ENCODE measurements at places on chromosomes 2 and 18.

DNA sequence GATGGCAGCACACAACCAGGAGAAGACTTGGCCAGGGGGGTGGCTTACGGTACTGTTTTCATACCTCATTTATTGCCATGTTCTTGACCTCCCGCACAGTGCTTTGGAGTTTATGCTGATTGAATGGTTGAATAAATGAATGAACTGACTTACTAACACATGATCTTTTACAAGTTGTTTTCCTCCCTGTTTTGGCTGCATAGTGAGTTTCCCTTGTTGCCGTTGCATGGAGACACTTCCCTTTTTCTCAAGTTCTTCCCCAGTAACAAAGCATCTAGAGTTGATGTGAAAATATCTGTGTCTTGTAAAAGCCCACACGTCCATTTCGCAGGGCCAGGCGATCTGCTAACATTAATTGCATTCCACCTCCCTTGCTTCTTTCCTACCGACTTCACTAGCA lies 35.7 kb upstream of the RAB1A start:
- no peak for DNase-seq

- DNase-seq: peak; percentile 41
Observed at GRCh38 chr2:202161151-202161835, 77.1 kb downstream of the SUMO1 start.

- no peak for DNase-seq
Observed at GRCh38 chr2:8003462-8004075, 678.3 kb upstream of the ID2 start.

DNA sequence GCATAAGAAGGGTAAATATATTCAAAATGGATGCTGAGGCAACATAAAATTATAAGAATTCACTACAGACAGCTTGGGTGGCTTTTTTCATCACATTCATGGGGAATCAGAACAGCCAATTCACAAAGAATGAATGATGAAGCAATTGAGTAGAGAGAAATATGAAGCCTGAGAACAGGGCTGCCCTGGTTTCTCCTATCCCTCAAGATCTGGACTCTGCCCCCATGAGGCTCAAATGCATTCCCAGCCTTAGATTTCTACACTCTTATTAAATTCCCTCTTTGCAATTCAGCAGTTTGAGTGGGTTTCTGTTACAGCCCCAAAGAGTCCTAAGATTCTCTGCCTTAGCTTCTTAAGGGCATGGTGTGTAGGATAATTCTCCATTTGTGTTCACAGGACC lies 172.5 kb downstream of the MAIP1 start:
- no peak for DNase-seq

DNA sequence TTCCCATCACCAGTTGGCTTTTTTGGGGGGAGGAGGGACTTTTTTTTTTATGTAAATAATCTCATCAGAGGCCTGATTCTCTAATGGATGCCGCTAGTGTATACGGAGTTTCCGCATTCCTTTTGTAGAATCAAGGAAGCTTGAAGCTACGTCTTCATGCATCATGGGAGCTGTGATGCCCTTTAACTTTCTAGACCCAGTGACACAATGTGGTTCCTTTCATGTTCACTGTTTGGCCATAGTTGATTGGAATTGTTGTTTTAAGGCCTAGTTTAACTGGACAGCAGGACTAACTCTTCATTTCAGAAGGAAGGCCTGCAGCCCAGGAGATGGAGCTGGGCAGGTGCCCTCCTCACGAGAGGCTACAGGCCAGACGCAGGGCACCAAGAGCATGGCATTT lies 287.9 kb downstream of the AGAP1 start:
- no peak for DNase-seq

DNA sequence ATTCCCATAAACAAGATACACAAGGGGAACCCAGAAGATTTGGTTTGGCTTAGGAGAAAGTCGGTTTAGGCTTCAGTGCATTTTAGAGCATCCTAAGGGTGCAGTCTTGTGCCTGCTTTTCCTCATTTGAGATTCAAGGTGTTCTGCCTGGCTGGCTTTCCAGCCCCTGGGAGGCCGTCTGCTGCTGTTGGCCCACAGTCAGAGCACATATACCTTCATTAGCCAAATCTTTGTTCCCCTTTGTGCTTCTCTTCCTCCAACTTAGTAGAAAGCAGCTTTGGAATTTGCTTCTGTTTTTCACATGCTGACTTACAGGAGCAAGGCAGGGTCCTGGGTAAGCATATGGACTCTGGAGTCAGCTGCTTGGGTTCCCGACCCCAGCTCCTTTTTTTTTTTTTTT lies 477.1 kb upstream of the TCF4 start:
- DNase-seq: no peak

- DNase-seq: no peak
Observed at GRCh38 chr2:64328756-64329155, 125.2 kb upstream of the LGALSL start.

DNA sequence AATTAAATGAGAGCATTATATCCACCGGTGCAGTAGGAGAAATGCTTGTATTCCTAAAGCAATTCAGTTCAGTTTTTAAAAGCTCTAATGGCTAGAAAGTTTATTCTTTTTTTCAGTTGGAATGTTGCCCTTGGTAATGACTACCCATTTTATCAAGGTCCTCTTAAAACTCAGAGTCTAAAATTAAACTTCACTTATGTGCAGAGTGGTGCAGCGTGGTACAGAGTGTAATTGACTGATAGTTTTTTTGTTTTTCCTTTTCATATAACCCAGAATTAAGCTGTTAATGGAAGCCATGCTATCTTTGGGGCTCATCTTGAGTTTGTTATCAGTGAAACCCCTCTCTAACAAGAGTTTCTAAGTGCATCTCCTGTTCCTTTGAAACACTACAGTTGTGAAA lies 21.4 kb downstream of the NCOA1 start:
- peak; percentile 58 for DNase-seq

DNA sequence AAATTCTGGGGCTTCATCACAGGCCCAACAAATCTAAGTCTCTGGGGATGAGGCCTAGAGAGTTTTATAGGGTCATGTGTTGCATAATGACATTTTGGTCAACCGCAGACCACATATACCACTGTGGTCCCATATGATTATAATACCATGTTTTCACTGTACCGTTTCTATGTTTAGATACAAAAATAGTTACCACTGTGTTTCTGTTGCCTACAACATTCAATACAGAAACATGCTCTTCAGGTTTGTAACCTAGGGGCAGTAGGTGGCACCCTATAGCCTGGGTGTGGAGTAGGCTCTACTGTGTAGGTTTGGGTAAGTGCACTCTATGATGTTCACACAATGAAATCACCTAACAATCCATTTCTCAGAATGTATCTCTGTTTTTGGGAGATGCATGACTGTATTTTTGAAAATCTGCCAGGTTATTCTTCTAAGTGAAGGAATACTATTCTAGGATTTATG lies 485.2 kb downstream of the PTPRM start:
- DNase-seq: no peak
